Foreskin fibroblast (primary cell): ENCODE measurements at places on chromosomes 4 and X.

DNA sequence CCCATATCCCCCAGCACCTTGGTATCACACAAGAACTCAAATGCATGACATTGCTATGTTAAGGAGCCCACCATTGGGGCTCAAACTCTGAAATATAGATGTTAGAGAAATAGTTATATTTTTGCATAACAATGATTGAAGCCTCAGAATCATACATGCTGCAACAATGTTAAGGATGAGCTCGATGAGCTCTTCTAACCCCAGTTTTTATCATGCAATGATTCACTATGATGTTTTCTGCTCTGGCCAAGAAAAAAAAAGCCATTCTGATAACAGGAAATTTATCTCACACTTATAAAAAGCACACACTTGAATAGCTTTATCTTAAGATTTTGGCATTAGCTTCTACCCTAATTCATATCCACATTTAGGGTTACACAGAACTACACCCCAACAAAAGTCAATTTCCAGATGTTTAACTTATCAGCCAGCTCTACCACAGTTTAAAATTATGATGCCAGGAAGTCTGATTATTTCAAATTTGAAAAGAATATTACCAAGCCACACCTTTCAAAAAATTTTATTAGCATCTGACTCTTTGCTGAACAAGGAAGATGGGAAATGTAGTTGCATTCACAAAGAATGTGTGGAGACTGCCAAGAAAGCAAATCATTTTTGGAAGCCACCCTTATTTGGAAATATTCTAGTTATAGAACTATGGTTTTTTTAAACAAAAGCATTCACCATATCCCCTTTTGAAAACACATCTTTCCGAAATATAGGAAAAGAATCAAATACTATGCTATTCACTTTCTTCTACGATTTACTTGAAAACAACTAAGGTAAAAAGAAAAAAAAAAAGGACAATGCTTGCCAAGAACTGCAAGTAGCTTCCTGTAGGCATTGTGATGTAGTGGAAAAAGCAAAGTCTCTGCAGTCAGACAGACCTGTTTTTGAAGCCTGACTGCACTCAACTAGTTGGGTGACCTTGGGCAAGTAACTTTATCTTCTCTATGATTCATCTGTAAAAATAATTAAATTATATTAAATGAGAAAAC lies 100.8 kb upstream of the PLS3 start:
- no peak for DNase-seq

DNA sequence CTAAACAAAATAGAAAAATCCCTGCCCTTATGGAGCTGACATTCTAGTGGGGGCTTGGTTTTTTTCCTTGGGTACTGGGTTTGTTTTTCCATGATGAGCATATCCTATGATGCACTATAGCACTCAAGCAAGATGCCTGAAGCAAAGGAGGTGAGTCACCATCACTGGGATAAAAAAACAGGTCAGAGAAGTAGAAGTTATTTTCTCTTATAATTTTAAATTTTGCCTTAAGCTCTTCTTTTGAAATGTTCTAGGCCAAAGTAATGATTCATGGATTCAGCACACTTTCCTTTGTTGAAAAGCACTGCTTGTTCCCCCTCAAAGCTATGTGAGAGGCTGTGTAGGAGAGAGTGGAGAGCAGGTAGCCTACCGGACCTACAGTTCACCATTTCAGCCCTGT lies 15.2 kb upstream of the CXCL2 start:
- peak; percentile 90 for DNase-seq

DNA sequence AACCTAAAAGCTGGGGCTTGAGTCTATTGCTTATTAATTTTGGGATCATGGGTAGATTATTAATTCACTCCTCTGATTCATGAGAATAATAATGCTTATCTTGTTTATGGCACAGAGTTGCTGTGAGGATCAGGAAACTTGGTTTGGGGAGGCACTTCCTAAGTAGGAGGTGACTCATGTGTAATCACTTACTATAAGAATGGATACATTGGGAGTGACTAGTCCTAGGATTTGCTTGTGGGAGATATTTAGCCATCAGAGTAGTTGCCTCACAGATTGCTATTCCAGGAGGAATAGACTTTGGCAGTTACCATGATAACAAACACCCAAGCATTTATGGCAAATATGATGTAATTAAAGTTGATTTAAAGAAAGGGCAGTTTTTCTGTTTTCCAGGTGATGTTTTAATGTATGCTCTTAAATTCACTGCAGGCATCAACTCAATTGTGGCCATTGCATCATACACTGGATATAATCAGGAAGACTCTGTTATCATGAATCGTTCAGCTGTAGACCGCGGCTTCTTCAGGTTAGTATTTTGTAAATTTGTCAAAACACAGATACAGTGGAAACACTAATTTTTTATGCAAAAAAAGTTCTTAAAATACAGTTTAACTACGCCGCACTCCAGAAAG lies 41.9 kb downstream of the POLR2B start:
- DNase-seq: peak; percentile 89

- DNase-seq: no peak
Measured at GRCh38 chr4:164379694-164380093, 374.2 kb upstream of the SMIM31 start.

- no peak for DNase-seq
Measured at GRCh38 chr4:142917678-142918077, 71.6 kb upstream of the INPP4B start.

DNA sequence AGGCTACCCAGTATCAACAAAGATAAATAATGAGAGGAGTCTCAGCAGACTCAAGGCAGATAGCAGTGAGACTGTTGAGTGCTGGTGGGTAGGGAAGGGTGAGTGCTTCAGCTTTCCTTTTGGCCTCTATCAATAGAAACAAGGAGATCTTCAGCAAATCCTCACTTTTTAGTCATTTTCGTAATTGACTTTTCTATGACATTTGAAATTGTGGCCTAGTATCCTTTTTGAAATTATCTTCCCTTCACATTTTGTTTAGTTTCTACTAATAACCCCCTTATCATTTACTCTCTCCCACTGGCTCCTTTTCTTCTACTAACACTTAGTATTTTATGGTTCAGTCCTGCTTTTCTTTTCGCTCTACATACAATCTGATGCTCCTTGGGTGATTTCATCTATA lies 44.9 kb downstream of the LIN54 start:
- DNase-seq: no peak

DNA sequence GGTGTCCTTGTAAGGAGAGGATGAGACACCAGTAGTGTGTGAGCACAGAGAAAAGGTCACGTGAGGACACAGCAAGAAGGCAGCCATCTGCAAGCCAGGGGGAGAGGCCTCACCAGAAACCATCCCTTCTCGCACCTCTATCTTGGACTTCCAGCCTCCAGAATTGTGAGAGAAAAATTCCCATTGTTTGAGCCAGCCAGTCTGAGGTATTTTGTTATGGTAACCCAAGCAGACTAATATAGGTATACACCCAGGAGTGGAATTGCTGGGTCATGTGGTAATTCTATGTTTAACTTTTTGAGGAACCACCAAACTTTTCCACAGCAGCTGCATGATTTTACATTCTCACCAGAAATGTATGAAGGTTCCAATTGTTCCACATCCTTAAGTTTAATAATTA lies 25.6 kb downstream of the ZDHHC9 start:
- DNase-seq: no peak

DNA sequence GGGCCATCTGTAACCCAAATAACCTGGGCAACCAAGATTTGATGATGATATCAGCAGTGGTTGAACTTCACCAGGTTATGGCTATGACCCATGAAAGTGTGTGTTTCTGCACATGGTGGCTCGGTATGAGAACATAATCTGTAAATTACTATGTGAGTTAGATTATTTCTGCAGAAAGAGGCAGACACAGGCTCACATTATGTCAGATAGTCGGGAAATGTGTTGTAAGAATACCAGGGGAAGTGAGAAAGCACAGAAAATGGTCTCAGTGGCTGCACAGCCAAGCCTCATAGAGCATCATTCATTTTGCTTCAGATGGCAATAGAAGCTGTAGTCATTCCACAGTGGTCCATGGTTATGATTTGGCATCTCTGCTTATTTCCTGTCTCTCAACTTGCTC lies 63.0 kb upstream of the RBPJ start:
- DNase-seq: no peak
